ENCODE measurements at places on chromosomes 3 and 15.
A peak's percentile ranks its signal among the peaks of the same experiment; 100 is the strongest.

DNA sequence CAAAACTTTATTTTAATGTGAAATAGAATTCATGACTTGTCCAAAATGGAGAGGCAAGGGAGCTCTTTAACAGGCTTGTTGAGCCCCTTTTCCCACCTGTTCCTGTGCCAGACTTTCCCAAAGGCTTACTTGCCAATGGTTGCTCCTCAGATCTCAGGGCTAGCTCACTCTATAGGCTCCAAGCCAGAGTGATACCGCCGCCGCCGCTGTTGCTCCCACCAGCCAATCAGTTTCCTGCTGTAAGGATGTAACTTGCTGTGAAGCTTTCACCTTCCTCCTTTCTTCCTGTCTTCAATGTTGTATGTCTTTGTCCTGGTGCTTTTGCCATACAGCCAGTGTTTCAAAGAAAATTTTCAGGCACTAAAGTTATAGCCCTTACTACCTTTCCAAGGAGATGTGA lies 41.3 kb upstream of the RBM5 start:
- no peak for DNase-seq

GRCh38 chr15:92901995-92902394 lies 1.9 kb downstream of the CHD2 start:
- no peak for DNase-seq

GRCh38 chr3:39109086-39109485 lies 1.6 kb downstream of the TTC21A start:
- no peak for DNase-seq

DNA sequence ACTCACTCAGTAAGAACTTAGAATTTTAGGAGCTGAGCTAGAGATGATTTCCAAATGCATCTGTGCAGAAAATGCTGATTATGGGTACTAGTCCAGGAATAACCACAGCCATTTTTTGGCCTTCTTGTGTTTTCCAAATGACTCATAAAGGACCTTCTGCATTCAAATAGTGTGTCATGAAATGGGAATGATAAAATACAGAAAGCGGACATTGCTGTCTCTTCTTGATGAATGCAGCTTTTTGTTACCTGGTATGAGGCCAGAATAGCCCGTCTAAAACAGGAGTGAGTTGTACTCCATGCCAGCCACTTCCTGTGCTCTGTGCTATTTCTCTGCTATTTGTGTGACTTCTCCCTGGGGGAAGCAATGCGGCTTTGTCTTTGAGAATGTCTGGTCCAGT lies 20.5 kb upstream of the FRMD5 start:
- no peak for DNase-seq

- DNase-seq: no peak
Measured at GRCh38 chr3:188608401-188608800, 454.4 kb downstream of the LPP start.

DNA sequence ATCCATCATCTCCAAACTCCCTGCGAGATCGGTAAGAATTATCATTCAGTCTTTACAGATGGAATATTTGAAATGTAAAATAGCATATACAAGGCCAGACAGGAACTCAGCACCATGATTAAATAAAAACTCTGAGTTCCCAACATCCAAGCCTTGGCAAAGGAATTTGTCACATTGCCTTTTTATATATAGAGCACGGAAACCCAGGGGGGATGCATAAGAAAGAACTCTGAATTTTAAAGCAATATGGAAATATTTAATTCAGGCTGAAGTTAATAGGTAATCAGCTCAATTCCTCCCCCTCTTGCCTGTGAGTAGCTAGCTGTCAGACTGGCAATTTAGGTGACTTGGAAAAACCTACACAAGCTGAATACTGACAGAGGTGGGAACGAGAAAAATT lies 217.9 kb upstream of the KCNMB2 start:
- DNase-seq: no peak

GRCh38 chr15:101049282-101049681 lies 130.1 kb downstream of the LRRK1 start:
- no peak for DNase-seq

GRCh38 chr3:15391007-15391406 lies 36.3 kb downstream of the METTL6 start:
- DNase-seq: no peak

GRCh38 chr3:139292711-139293664 lies 50.8 kb upstream of the MRPS22 start:
- DNase-seq: no peak

GRCh38 chr3:20809356-20809755 lies 623.4 kb upstream of the SGO1 start:
- DNase-seq: no peak

GRCh38 chr3:41053220-41053619 lies 146.1 kb upstream of the CTNNB1 start:
- DNase-seq: no peak

DNA sequence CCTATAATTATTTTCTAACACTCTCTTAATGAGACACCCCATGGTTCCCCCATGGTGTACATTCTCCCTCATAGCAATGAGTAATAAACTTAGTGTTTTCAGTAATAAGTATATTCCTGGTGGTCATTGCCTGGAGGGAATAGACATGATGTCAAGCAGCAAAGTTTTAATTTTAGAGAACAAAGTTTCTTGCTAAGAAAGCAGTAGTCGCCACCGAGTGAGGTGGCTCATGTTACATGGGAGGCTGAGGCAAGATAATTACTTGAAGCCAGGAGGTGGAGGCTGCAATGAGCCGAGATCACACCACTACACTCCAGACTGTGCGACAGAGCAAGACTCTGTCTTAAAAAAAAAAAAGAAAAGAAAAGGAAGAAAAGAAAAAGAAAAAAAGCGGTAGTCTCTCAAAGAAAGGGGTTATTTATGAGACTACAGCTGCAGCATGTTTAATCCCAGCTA lies 2.4 kb upstream of the ELP6 start:
- DNase-seq: no peak

- no peak for DNase-seq
Measured at GRCh38 chr3:99586701-99587100, 51.7 kb upstream of the COL8A1 start.

DNA sequence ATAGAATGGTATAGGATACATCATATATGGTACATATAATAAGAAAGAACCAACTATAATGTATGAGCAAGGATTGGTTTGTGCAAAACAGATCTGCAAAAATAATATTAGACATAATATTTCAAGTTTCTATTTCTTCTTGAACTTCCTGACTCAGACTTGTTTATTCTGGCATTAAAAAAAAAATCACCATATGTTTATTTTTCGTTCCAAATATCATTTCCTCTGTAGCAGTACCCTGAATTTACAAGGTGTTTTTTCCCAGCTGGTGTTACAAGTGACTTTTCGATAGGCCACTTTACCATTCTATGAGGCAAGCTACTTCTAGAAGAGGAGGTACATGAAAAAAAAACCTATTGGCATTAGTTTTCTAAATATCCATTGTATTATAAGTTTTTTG lies 785.0 kb downstream of the PDCD6IP start:
- DNase-seq: no peak

- DNase-seq: no peak
Measured at GRCh38 chr15:26731965-26732364, 40.9 kb downstream of the GABRB3 start.

GRCh38 chr15:44015545-44016305 lies 179.3 kb downstream of the FRMD5 start:
- DNase-seq: no peak

DNA sequence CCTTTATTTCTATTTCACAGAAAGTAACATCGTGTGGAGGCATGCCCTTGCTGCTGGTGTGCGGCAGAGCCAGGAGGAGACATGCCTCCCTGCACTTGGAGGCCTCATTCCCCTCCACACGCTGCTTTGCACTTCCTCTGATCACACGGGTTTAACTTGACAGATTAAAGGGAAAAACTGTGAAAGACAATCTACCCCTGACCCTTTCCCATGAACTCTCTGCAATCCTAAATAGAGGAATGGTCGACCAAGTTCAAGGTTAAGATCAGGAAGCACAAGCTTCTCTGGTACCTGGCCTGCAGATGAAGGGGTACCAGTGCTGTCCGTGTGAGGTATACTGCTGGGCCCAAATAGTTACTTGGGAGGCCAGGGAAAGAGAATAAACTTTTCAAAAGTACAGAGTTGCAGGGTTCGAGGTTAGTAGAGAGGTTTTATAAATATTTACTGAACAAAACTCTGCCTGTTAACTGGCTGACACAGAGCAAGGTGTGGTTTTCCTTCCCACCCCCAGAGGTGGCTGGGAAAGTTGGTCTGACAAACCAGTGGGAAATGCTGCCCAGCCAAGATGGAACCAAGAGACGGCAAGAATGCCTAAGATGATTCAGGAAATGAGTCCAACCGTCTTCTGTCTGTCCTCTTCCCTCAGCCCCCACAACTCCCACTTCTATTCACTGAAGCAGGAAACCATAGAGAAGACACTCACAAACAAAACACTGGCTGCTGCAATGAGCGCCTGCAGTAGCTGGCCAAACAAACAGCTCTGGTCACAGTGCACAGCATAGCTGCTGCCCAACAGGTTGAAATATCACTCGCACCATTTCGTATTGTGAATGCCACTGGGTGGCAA lies 79.6 kb downstream of the IGF2BP2 start:
- no peak for DNase-seq

DNA sequence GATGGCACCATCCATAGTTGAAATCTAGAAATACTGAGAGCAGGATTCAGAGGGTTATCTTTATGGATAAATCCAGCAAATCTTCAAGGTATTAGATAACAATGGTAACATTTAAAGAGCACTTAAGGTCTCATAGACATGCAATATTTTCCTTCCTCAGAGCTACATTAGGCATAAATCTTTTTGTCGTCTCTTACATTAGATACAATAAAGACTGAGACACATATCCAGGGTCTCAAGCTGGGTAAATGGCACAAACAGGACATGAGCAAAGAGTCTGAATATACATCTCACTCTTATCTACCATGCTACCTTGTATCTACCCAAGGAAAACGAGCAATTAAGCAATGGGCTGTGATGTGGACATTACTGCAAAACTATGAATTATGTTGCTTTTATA lies 927.3 kb upstream of the EPHA6 start:
- no peak for DNase-seq

GRCh38 chr3:25894101-25894500 lies 104.2 kb downstream of the OXSM start:
- no peak for DNase-seq

DNA sequence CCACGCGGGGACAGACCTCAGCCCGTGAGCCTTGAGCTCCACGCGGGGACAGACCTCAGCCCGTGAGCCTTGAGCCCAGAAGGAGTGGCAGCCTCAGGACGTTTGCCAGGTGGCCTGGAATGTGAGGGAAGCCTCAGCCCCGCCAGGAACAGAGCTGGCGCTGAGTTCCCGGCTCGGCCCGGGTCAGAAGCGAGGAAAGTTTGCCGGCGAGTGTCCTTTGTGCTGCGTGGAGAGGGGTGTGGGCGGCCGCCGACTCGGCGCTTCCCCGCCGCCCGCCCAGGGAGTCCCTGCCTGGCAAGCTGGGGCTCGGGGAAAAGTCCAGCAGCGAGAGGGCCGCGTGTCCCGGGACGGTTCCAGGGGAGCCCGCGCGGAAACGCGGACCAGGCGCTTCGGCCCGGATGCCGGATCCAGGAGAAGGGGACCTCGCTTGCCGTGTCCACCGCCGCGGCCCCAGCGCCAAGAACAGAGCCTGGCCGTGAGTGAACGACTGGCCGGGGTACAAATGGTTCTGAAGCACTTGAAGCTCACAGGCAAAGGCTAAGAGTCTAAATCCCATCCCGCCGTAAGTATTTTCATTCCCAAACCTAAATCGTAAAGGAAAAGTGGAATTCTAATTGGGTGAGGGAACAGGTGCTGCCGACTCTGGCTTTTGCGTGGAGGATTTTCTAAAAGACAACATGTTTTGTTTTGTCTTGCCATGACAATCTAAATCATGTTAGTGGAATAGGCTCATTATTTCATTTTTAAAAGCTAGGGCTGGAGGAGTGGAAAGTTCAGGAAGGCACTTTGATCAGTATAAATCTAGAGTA lies 1.7 kb downstream of the LRRN1 start:
- no peak for DNase-seq

DNA sequence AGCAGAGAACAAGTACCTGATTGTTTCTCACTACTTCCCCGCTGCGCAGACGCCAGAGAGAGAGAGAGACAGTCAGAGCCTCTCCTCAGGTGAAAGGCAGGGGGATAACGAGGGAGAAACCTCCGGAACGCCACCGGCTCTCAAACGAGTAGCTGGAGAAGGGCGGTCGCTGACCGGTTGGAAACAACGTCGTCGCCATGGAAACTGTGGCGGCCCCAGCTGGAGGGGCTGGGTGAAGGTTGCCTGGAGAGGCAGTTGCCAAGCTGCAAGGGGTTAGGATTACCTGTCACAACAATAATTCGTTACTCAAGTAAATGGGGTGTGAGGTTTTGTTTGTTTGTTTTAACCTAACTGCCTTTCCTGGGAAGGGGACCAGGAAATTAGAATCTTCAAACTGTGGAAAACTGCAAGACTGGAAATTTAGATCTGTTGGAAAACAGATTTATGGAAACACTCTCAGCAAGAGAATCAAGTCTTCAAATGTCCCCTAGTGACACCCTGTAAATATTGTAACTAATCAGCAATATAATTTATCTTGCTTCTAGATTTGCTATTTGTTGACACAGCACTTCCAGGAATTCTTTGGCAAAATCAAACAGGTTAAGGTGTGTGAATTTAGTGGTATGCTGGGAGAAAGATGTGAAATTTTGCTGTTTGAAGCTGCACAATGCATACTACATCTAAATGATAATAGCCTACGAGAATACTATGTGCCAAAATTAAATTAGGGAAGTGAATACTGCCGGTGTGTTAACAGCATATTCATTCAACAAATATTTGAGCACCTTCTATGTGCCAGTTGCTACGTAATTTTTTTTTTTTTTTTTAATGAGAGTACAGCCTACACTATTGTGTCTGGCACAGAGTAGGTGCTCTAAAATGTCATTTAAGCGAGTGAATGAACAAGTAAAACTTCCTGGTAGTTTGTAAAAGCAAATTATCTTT lies at the start of gene DNAH12:
Gene DNAH12 (minus strand): TSS at position 164 of the 945 bp plus-strand sequence. CDS start 1,474 bp downstream, outside the sequence.
- DNase-seq: peak; percentile 62

DNA sequence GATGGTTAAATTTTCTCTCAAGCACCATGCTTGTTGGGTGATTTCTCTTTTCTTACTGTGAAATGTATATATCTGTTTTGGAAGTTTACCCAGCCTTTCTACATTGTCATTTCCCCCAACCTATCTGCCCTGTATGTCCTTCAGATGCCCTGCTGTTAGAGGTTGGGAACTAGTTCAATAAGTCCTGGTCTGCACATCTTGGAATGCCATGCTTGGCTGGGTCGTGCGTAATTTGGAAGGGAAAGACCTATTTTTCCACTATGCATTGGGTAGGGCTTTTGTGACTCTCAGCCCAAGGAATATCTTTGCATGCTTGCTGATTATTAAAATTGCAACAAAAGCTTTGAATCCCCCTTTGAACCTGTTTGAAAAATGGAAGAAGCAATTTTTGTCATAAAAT lies 63.8 kb downstream of the TRIM71 start:
- no peak for DNase-seq

DNA sequence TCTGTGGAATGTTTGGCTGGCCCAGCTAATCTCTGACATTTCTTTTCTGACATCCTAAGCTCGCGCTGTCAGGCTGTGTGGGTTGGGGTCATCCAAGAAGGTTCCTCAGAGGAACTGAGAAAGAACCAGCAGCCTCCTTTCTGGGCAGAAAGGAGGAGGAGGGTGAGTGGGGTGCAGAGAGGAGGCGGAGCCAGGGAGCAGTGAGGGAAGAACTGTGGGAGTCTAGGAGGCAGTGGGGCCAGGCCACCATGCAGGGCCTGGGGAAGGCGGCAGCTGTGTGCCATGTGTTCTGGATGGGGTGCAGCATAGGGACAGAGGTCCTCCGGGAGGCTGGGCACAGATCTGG lies 5.3 kb downstream of the SEMA7A start:
- no peak for DNase-seq

GRCh38 chr3:55658270-55658669 lies 171.2 kb upstream of the WNT5A start:
- no peak for DNase-seq

Measured in DMS79 (cell line).